H7 (cell line): ENCODE measurements at places on chromosomes 2 and 18. TPM values are rescaled to one million over a fixed set of nuclear protein-coding genes. Genes with fewer than 3 reads are reported as not detected.

- no peak for DNase-seq
These were observed 12.2 kb downstream of the HRH4 start for GRCh38 chr18:24472591-24472990.

- no peak for DNase-seq
These were observed 13.0 kb downstream of the CXCR4 start for GRCh38 chr2:136104977-136105376.

DNA sequence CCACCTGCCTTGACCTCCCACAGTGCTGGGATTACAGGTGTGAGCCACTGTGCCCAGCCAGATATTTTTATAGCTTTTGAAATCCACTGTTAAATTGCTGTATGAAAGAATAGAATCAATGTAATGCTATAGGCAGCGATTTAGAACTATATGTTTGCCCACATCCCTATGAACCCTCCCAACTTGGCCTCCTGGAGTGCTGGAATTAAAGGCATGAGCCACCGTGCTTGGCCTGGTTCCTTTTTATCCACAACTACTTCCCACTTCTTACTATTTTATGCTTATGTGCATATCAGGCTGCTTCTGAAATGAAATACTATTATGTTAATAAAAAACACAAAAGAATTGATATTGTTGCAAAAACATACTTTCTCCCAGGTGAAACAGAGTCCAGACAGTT lies 11.6 kb upstream of the PTPN2 start:
- DNase-seq = no peak

DNA sequence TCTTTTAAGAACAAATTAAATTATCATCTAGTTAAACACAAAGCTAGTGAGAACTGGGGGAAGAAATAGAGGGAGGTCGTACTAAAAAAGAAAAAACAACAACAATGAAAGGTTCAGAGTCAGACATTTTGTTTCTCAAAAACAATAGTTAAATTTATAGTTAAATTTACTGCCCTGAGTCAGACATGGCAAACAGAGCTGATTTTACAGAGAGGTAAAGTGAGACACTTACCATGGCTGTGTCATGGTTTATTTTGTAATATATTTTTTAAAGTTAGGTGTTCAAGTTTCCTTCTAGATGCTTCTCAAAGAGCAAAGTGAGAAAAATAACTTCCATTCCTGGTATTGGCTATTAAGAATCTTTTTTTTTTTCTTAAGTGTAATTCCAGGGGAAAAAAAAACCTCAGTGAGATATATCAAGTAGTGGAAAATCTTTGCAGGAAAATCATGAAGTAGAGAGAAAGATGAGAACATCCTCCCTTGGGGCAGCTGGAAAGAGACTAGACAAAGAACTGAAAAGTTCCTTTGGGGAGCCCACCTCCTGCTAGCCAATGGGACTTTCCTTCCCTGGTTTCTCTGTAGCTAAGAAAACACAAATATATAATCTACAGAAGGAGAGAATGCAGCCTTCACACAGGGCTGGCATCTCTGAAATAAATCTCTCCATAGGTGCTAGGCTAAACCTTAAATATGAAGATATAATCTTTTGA lies 12.3 kb downstream of the KLF7 start:
- DNase-seq = no peak

ALPG gene
- 0.21 and 0.89 TPM in 2 replicates for total RNA-seq

- no peak for DNase-seq
These were observed 40.2 kb downstream of the SCTR start for GRCh38 chr2:119483896-119484718.

- DNase-seq = no peak
These were observed 286.8 kb downstream of the TRIB2 start for GRCh38 chr2:13003500-13003899.

CCDC150 gene
- 18.4 and 27.7 TPM in 2 replicates for total RNA-seq

DNA sequence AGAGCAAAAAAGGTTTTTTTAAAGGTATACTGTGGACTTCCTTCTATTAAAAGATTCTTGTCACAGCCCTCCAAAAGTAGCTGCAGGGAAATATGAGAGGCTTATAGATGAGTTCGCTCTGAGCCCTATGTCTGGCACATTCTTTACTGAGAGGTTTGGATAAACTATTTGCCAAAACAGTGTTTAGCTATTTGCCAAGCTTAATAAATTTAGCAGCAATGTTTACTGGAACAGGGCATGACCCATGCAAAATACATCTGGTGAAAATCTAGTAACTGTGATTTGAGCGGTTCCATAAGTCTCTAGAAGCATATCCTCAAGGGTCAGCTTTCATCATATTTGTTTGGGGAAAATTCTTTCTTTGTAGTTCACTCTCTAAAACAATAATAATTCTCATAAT lies 1696.7 kb upstream of the PIK3C3 start:
- no peak for DNase-seq

DNA sequence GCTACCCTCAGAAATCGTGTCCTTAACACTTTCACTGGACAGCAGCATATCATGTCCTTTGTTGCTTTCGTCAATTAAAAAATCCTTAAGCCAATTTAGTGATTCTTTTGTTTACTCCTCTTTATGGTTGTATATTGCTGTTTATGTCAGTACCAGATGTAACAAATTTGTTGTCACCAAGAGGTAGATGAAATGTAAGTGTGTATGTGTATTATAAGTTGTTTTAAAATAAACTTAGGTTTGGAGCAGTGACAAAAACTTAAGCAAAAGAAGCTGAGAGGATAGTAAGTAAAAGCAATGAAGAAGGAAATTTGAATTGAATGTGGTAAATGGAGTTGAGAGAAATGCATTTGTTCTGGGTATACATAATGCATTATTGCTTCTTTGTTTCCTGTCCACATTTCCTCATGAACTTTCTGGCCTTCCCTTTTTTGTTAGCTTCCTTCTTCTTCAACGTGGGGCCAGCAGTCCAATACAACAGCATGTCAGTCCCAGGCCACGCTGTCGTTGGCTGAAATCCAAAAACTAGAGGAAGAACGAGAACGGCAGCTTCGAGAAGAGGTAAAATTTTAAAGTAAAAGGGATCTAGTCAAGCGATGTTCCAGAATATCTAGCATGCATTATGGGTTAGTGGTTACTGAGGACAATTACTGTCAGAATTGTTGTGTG lies 30.5 kb upstream of the SNORC start:
- DNase-seq = no peak

GRCh38 chr2:225319872-225320271 lies 79.6 kb upstream of the NYAP2 start:
- no peak for DNase-seq

DNA sequence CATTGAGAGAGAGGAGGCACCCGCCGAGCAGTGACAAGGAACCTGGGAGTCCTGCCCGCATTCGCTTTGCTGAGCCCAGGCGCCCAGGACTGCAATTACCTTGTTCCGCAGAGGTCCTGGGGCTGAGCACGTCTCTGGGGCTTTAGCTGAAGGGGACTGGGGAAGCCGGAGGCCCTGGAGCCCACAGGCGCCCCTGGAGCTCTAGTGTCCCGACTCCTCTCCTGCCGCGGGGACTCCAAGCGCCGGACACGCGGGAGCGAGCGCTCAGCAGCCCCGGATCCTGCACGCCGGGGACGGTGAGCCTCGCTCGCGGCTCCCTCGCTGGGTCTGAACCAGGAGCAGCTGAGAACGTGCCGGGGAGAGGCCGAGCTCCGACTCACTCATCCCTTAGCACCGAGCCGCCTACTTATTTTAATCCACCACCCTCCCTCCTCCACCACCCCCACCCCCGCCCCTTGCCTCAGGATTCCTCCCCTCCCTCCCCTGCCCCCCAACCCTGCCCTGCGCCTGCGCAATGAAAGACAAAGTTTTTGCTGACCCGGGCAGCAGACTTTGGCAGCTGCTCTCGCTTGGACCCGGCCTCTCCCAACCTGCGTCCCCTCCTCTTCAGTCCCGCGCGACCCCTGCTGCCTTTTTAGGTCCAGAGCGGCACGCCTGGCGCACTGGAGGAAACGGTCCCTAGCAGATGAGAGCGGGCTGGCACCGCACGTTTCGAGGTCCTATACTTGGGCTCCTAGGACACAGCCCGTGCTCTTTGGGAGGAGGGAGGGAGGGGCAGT lies at the start of gene OSR1:
Gene OSR1, minus strand, starts transcription at position 382 of the 779 bp plus-strand sequence. CDS start 4,818 bp downstream, outside the sequence.
- DNase-seq = peak; percentile 94

MC4R gene
- total RNA-seq = 0.03 TPM in 1 of 2 replicates, not detected in the other

TEKT4 gene
- total RNA-seq = not detected in 2 replicates

TOGARAM2 gene
- 0.18 and 0.21 TPM in 2 replicates for total RNA-seq

DNA sequence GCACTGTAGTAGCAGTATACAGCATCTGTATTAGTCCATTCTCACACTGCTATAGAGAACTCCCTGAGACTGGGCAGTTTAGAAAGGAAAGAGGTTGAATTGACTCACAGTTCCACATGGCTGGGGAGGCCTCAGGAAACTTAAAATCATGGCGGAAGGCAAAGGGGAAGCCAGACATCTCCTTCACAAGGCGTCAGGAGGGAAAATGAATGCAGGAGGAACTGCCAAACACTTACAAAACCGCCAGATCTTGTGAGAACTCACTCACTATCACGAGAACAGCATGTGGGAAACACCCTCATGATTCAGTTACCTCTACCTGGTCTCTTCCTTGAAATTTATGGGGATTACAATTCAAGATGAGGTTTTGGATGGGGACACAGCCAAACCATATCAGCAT lies 25.4 kb downstream of the MAP4K4 start:
- no peak for DNase-seq

FZD7 gene
- total RNA-seq = 103 and 114 TPM in 2 replicates

- DNase-seq = no peak
These were observed 40.3 kb upstream of the ZSWIM2 start for GRCh38 chr2:186889101-186889879.

DNA sequence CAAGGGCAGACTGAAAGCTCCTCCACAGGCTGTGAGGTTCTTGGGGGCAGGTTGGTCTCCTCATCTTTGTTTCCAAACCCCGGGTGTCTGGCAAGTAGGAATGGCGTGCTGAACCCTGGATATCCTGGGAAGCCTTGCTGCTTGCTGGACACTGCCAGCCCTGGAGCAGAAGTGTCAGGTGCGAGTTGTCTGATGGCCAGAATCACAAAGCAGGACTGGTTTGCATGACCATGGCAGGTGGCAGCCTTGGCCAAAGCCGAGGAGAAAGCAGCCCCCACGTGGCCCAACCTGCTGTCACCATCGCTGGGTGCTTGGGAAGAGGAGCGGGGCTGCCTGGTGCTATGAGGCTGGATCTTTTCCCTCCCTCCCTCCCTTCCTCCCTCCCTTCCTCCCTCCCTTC lies 309.5 kb upstream of the HS6ST1 start:
- no peak for DNase-seq

DNA sequence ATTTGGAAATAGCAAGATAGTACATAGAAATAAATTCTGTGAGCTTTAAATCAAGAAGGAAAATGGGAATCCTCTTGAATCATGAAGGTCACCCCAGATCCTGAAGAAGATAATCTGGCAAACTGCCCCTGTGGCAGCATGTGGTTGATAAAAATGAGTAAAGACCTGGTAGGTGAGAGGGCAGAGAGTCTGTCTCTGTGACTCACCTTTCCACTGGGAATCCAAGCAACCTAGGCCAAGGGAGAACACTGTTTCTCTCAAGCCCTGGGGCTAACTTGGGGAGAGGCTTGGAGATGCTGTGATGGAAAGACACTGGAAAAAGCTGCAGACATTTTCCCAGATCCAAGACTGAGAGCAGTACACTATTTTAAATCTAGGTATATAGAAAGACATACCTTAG lies 185.8 kb upstream of the CNTNAP5 start:
- no peak for DNase-seq

DNA sequence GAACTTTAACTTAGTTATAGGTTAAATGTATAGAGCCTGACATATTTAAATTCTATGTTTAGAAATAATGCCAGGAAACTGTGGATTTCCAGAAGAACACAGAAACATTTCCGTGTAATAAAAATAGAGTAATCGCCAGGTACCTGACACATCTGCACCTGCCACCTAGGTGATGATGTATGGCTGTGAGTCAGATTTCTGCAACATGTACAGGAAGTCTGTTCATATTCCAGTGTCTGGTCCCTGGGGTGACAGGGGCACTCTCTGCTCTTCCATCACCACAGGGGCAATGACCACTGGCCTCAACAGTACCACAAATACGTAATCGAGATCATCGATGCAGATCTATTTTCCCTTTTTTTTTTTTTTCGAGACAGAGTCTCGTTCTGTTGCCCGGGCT lies 101.1 kb upstream of the LPIN2 start:
- no peak for DNase-seq

GLI2 gene
- total RNA-seq = 37.3 and 41.4 TPM in 2 replicates

DNA sequence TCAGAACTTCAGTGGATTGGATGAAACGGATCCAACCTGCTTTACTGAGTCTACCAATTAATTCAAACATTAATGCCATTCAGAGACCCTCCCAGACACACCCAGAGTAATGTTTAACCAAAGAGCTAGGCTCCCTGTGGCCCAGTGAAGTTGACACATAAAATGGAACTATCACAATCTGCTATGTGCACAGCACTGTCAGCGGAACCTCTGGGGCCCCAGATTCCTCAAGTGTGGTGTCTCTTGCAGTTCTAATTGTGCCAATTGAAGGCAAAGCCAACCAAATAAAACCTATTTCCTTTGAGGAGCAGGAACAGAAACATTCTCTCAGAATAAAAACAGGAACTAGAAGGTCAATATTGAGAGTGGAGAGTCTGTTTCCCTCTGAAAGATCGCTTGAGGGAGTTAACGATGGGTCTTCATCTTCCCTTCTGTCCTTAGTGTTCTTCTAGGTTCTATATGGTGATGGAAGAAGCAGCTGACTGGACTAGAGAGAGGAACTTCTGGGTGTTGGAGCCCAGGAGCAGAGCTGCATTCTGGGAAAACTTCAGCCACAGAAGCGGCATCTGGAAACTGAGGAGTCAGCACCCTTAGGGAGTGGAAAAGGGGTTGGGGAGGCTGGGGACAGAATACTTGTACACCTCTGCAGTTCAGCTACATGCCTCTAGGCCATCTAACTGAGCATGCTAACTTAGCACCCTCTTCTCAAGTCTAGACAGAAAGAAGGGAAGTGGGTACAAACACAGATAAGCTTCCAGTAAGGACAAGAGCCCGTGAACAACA lies 174.4 kb upstream of the FBXO11 start:
- DNase-seq = no peak

SERPINB12 gene
- total RNA-seq = not detected in 2 replicates

GRCh38 chr2:218959141-218959731 lies at the start of gene CDK5R2:
TSS of gene CDK5R2 (plus strand) at chr2:218959666. CDS start at chr2:218959821, 155 bp downstream.
- peak; percentile 99 for DNase-seq

CFAP65 gene
- total RNA-seq = 0.11 TPM in 1 of 2 replicates, not detected in the other

DNA sequence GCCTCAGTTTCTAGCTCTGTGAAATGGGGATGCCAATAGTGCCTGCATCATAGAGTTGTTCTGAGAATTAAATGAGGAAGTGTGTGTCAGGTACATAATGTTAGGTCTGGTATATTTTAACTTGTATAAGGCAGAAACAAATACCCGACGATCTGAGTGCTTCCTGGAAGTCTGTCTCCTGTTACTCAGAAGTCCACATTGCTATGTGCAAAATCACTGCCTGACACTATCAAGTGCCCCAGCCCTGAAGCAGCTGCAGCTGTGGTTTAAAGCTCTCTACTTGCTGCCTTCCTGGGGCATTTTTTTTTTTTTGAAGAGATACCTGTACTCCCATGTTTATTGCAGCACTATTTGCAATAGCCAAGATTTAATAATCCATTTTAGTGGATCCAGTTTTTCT lies 125.3 kb downstream of the SLC4A3 start:
- no peak for DNase-seq
